ENCODE measurements at places on chromosomes 11 and 22.

DNA sequence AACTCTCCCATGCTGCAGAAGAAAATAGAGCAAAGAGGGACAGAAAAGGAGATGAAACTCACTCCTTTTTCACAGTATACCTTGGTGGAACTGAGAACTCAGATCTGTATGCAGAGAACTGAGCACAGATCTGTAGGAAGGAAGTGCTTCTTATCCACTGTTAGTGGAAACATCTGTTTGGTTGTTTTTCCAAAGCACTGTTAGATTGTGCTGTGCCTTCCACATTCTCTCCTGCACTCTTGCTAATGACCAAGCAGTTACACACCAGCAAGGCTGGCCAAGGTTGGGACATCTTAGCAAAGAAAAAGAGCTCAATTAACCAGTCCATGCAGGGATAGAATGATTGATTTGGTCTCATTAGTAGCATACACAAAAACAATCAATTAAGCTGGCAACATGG lies 20.1 kb upstream of the SIK2 start:
- no peak for DNase-seq
- no peaks in the 10 kb centered on the region for H3K36me3 ChIP-seq
- H3K4me1 ChIP-seq, result no peaks in the 10 kb centered on the region
- no peak overlapping the region for H3K27ac ChIP-seq
- H3K4me3 ChIP-seq, result no peak overlapping the region

GRCh38 chr11:114321621-114322257 lies 25.5 kb downstream of the NNMT start:
- no peak overlapping the region for H3K4me3 ChIP-seq
- no peaks in the 10 kb centered on the region for H3K36me3 ChIP-seq
- H3K4me1 ChIP-seq, result peaks cover 30% of the 10 kb centered on the region
- H3K27me3 ChIP-seq, result peaks cover 3% of the 10 kb centered on the region

DNA sequence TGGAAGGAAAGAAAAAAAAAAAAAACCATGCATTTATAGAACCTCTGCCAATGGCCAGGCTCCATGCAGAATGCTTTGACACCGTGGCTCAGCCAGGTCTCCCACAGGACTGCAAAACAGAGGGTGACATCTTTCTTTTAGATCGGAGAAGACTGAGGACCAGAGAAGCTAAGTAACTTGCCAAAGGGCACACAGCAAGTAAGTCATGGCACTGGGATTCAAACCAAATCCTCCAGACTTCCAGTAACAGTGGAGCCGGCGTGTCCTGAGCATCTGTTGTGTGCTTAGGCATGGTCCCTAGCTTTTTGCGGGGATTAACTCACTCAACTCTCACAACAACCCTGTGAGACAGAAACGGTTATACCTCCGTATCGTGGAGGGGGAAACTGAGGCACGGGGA lies 20.7 kb downstream of the MGAT3 start:
- peaks cover 3% of the 10 kb centered on the region for H3K27me3 ChIP-seq
- no peak overlapping the region for H3K27ac ChIP-seq
- DNase-seq, result no peak
- peaks cover 6% of the 10 kb centered on the region for H3K4me1 ChIP-seq
- H3K4me3 ChIP-seq, result no peak overlapping the region
- H3K36me3 ChIP-seq, result no peaks in the 10 kb centered on the region

- peaks cover 3% of the 10 kb centered on the region for H3K36me3 ChIP-seq
- peak; percentile 52 for DNase-seq
- no peaks in the 10 kb centered on the region for H3K27me3 ChIP-seq
- peak overlapping the region; percentile 87 for H3K27ac ChIP-seq
These were observed 14.3 kb downstream of the DGKZ start for GRCh38 chr11:46361283-46362155.

GRCh38 chr11:114275280-114275679 lies 20.9 kb upstream of the NNMT start:
- H3K4me3 ChIP-seq, result no peak overlapping the region
- H3K27me3 ChIP-seq, result peaks cover 21% of the 10 kb centered on the region
- H3K4me1 ChIP-seq, result no peaks in the 10 kb centered on the region
- DNase-seq, result no peak

DNA sequence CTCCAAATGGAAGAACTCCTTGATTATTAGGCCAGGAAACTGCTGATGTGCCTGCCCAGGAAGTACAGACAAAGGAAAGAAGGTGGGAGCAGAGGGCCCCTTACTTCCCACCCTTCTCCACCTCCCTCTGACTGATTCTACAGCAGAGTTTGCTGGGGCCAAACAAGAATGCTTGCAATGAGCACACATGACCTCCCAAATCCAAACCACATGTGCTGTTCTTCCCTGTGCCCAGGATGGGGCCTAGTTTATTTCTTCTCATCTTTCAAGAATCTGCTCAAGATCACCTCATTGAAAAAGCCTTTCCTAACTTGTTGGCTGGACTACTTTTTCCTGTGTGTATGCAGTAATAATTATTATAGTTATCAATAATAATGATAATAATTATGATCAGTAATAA lies 286.1 kb downstream of the RAB38 start:
- no peaks in the 10 kb centered on the region for H3K36me3 ChIP-seq
- H3K4me3 ChIP-seq, result no peak overlapping the region
- H3K4me1 ChIP-seq, result no peaks in the 10 kb centered on the region
- H3K27ac ChIP-seq, result no peak overlapping the region

GRCh38 chr11:33977676-33978075 lies 73.9 kb upstream of the CAPRIN1 start:
- no peak overlapping the region for H3K4me3 ChIP-seq
- no peaks in the 10 kb centered on the region for H3K4me1 ChIP-seq
- H3K36me3 ChIP-seq, result no peaks in the 10 kb centered on the region
- peaks cover 11% of the 10 kb centered on the region for H3K27me3 ChIP-seq

DNA sequence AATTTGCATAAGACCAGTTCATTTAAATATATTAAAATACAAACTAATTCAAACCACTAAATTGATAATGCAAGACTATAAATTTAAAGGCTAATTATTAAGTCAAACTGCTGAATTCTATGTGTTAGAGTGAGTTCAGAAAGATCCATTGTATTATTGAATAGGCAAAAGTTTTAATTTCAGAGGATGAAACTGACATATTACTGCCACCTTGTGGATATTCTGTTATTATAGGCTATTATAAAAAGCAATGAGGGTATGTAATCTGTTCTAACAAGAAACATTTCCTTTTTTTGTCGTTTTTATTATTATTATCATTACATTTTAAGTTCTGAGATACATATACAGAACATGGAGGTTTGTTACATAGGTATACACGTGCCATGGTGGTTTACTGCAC lies 20.9 kb upstream of the NAALAD2 start:
- no peaks in the 10 kb centered on the region for H3K36me3 ChIP-seq
- H3K4me3 ChIP-seq, result no peak overlapping the region

GRCh38 chr11:77071671-77072605 lies 5.2 kb downstream of the CAPN5 start:
- no peaks in the 10 kb centered on the region for H3K36me3 ChIP-seq
- H3K27ac ChIP-seq, result peak overlapping the region; percentile 14
- H3K4me3 ChIP-seq, result no peak overlapping the region
- peaks cover 20% of the 10 kb centered on the region for H3K4me1 ChIP-seq
- peaks cover 16% of the 10 kb centered on the region for H3K27me3 ChIP-seq

DNA sequence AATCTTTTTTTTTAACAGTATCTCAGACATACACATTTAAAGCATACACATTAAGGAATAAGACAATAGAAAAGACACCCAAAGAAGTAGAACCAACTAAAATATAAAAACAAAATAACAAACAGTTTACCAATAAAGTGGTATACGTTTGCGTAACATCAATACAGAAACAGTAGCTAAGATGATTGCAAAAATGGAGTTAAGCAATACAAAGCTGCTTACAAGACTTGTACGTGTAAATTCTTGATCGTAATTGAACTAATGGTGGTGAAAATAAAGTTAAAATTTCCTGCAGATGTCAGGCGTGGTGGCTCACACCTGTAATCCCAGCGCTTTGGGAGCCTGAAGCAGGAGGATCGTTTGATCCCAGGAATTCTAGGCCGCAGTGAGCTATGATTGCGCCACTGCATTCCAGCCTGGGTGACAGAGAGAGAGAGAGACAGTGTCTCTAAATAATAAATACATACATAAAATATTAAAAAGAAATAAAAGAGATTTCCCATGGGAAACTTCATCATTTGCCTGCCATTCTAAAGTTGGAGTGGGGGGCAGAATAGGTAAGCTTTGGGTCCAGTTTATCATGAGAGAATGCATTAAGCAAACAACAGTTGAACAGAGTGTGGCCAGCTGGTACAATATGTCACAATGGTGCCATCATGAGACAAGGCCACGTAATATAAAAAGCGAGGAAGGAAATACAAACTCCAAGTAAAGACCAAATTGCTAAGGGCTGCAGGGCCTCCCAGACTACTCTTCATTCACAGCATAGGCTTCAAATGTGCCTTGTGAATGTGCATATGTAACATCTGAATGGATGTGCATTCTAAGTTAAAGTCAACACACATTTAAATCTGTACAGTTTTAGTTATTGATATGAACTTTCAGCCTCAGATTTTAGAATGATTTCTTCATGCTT lies 38.9 kb upstream of the EED start:
- DNase-seq, result no peak
- H3K27ac ChIP-seq, result no peak overlapping the region
- H3K27me3 ChIP-seq, result no peaks in the 10 kb centered on the region

DNA sequence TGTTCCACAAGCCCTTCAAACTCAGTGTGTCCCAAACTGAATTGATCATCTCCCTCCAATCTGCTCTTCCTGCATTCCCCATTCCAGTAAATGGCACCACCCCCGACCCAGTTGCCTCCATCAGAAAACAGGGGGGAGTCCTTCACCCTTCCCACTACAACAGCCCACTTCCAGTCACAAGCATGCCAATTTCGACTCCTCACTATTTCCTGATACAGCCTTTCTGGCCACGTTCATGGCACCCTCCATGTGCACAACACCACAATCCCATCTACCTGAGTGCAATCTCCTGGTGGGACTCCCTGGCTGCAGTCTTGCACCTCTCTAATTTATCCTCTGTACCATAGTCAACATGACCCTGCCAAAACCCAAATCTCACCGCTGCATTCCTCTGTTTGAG lies 1.6 kb upstream of the DNAL4 start:
- no peak overlapping the region for H3K27ac ChIP-seq
- peaks cover 4% of the 10 kb centered on the region for H3K27me3 ChIP-seq
- H3K4me3 ChIP-seq, result no peak overlapping the region
- peaks cover 22% of the 10 kb centered on the region for H3K4me1 ChIP-seq

- no peaks in the 10 kb centered on the region for H3K27me3 ChIP-seq
- no peaks in the 10 kb centered on the region for H3K4me1 ChIP-seq
- peaks cover 14% of the 10 kb centered on the region for H3K36me3 ChIP-seq
- no peak for DNase-seq
These were observed 16.6 kb downstream of the APIP start for GRCh38 chr11:34899633-34900016.

DNA sequence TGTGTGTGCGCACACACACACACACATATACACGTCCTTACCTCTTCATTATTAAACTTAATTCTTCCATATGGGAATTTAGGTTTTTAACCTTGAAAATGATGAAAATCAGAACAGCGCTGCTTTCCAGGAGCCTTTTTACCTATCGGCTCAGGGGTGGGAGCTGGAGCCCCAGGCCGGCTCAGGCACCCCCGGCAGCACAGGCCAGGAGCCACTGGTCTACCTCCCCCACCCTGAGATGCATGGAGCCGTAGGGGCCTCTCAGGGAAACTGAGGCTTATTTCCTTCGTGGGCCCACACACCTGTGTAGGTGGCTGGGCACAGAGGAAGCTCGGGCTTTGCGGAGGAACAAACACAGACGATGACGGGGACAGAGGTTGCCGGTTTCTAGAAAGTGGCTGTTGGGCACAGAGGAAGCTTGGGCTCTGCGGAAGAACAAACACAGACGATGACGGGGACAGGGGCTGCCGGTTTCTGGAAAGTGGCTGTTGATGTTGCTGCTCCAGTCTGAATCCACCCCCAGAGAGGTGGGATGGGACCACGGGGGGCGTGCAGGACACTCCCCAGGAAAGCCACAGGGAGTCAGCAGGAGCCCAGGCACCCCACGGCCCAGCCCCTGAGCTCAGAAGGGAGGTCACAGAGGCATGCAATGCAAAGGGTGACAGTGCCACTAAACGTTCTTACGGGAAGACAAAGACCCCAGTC lies 149.4 kb downstream of the BRD1 start:
- no peak overlapping the region for H3K4me3 ChIP-seq
- H3K27ac ChIP-seq, result no peak overlapping the region
- H3K36me3 ChIP-seq, result no peaks in the 10 kb centered on the region
- H3K4me1 ChIP-seq, result no peaks in the 10 kb centered on the region

GRCh38 chr11:95661162-95661561 lies 128.4 kb downstream of the FAM76B start:
- no peaks in the 10 kb centered on the region for H3K27me3 ChIP-seq
- no peak for DNase-seq
- H3K4me3 ChIP-seq, result no peak overlapping the region
- H3K4me1 ChIP-seq, result peaks cover 27% of the 10 kb centered on the region
- H3K36me3 ChIP-seq, result peaks cover 8% of the 10 kb centered on the region

DNA sequence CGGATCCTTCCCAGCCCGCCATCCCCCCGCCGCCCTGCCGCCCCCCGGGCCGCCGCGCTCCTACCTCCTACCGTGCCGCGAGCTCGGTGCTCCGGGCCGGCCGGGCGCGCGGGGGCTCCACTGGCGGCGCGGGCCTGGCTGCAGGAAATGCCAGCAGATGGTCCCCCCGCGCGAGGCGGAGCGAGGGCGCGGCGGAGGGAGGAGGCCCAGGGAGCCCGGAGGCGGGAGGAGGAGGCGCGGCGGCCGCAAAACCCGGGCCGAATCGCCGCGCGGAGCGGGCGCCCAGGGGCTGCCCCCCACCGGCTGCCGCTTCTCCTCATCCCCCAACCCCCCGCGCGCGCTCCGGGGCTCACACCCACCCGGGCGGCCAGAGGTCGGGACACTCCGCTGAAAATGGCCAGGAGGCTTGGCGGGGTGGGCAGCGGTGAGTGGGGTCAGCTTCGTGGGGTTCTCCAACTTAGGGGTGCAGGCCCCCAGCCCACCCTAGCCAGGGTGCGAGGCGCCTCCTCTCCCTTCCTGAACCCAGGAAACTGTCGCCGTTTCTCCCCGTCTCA lies at the start of gene OSBPL5:
Gene OSBPL5 (minus strand): TSS at position 159 of the 554 bp plus-strand sequence. CDS start 36,162 bp downstream, outside the sequence.
- peak within 1 kb of the TSS; percentile 75 for H3K4me3 ChIP-seq
- DNase-seq, result peak; percentile 22
- peak within 1 kb of the TSS; percentile 21 for H3K27ac ChIP-seq

DNA sequence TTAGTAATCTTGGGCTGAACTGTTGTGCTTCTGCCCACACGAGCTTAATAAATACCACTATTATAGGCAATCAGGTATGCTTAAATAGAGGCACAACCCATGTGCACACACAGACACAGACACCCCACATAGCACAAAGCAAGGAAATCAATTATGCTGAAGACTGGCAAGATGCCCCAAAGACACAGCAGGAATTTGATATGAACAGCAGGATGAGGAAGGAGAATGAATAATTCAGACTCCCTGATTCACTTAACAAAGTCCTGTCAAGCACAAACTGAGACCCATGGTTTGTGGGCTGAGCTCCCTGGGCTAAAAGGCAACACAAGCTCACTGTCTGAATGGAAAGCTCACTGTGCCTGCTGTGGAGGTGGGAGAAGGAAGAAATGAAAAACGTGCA lies 42.5 kb downstream of the RBFOX2 start:
- peaks cover 17% of the 10 kb centered on the region for H3K27me3 ChIP-seq
- H3K4me1 ChIP-seq, result no peaks in the 10 kb centered on the region
- DNase-seq, result no peak

GRCh38 chr11:20114588-20114987 lies 45.7 kb downstream of the DBX1 start:
- DNase-seq, result no peak
- H3K4me3 ChIP-seq, result no peak overlapping the region
- H3K4me1 ChIP-seq, result no peaks in the 10 kb centered on the region
- no peaks in the 10 kb centered on the region for H3K27me3 ChIP-seq
- no peak overlapping the region for H3K27ac ChIP-seq
- H3K36me3 ChIP-seq, result no peaks in the 10 kb centered on the region
